ENCODE measurements at places on chromosomes 3 and 15.

DNA sequence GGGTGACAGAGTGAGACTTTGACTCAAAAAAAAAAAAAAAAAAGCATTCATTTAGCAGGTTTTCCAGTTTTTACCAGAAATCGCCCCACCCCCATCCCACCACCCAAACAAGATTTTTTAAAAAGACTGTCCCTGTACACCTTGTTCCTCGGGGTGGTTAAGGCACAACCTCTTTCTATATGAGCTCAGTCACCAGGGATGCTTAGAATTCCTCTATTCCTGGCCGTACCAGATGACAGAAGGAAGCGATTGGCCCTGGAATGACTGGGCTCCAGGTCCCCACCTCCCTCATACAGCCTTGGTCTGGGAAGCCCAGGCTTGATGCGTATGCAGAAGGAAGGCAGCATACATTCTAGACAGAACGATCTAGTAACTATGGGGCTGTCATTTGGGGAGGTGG lies 25.6 kb downstream of the IDH2 start:
- no peak for DNase-seq

- DNase-seq: no peak
Observed at GRCh38 chr3:40855871-40856270, 331.1 kb downstream of the ZNF621 start.

- no peak for DNase-seq
Observed at GRCh38 chr3:98962951-98963350, 61.5 kb upstream of the DCBLD2 start.

DNA sequence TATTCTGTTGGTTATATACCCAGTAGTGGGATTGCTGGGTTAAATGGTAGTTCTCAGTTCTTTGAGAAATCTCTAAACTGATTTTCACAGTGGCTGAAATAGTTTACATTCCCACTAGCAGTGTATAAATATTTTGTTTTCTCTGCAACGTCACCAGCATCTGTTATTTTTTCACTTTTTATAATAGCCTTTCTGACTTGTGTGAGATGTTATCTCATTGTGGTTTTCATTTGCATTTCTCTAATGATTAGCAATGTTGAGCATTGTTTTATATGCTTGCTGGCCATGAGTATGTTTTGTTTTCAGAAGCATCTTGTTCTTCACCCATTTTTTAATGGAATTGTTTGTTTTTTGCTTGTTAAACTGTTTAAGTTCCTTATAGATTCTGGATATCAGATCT lies 612.7 kb upstream of the SGO1 start:
- no peak for DNase-seq
